ENCODE measurements at places on chromosomes 11 and 22.

GRCh38 chr22:46084943-46085827 lies 65.1 kb upstream of the PPARA start:
- no peak for DNase-seq

GRCh38 chr22:24706054-24706453 lies 68.5 kb downstream of the PIWIL3 start:
- peak; percentile 79 for DNase-seq

- DNase-seq, result peak; percentile 88
These were observed 85.5 kb downstream of the RCN1 start for GRCh38 chr11:32176223-32176934.

- DNase-seq, result no peak
These were observed 117.8 kb downstream of the C11orf91 start for GRCh38 chr11:33582636-33583325.

GRCh38 chr11:2466869-2467694 lies 22.3 kb downstream of the KCNQ1 start:
- no peak for DNase-seq

- DNase-seq, result peak; percentile 27
These were observed 710 bp downstream of the ATP5MGL start for GRCh38 chr22:42639541-42640241.

DNA sequence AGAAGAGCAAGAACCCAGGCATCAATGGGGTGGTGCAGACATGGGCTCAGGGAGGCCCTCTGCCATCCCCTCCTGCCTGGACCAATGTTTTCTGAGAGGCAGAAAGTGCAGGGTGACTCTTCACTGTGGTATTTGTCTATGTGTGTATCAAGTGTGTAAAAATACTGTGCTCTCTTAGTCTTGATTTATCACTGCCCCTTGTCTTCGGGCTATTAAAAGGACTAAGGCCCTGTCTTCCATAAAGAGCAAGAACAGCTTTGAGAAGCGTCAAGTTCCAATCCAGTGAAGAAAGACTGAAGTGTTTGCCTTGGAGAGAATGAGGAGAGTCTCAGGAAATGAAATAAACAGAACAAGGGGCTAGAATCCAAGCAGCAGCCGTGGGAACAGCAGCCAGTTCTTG lies 14.4 kb downstream of the PRSS23 start:
- no peak for DNase-seq

- no peak for DNase-seq
These were observed 29.0 kb upstream of the TFIP11 start for GRCh38 chr22:26541167-26541819.

- peak; percentile 32 for DNase-seq
These were observed 13.8 kb upstream of the DGKZ start for GRCh38 chr11:46333394-46333947.

- no peak for DNase-seq
These were observed 20.2 kb upstream of the CCND1 start for GRCh38 chr11:69620683-69621290.

DNA sequence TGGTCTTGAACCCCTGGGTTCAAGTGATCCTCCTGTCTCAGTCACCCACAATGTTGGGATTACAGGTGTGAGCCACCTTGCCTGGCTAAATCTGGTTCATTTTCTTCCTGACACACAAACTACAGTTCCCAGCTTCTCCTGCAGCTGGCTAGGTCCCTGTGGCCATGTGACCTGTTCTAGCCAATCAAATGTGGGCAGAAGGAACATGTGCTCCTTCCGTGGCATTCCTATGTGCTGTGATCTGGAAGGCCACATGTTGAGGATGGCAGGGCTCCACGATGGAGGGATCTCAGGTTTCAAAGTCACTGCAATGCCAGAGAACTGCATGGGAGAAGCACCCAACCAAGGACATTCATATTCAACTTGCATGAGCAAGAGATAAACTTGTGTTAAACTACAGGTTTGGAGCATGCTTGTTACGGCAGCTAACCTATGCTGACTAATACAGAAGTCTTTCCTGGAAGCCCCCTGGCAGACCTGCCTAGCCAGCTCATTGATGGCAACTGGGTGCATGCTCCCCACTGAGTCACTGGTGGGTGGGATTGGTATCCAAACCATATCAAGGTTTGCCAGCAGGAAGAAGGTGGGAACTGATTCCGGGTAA lies 86.0 kb downstream of the RPS6KA4 start:
- peak; percentile 63 for DNase-seq

DNA sequence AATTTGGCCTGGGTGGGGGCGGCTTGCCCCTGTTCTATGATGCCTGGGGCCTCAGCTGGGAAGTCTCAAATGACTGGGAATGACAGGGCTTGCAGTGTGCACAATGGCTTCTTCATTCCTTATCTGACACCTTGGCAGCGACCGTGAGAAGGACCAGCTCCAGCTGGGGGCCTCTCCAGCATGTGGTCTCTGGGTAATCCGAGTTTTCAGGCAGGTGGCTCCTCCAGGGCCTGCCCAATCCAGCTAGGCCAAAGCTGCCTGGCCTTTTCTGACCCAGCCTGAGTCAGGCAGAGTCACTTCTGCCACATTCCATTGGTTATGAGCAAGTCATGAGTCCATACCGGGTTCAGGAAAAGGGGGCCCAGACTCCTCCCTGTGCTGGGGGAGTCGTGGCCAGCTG lies 646.0 kb downstream of the OPCML start:
- DNase-seq, result peak; percentile 60

DNA sequence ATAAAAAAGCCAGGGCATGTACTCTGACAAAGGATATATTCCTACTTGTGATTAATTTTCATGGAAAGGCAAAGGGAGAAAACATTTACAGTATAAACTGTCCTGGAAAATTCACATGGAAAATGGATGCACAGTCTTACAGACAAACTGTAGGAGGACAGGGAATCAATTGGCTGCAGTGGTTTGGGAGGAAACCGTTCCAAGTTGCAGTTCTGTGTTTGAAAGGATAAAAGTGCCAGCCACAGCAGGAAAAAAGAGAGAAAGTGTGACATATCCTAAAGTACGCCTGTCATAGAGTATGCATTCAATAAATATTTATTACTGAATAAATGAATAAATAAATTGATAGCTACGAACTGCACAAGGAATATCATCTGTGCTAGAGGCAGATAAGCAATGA lies 462.9 kb downstream of the RAB38 start:
- no peak for DNase-seq

- no peak for DNase-seq
These were observed 43.6 kb upstream of the DDX6 start for GRCh38 chr11:118834427-118835028.

- peak; percentile 91 for DNase-seq
These were observed 496 bp upstream of the CST6 start for GRCh38 chr11:66011239-66011784.

DNA sequence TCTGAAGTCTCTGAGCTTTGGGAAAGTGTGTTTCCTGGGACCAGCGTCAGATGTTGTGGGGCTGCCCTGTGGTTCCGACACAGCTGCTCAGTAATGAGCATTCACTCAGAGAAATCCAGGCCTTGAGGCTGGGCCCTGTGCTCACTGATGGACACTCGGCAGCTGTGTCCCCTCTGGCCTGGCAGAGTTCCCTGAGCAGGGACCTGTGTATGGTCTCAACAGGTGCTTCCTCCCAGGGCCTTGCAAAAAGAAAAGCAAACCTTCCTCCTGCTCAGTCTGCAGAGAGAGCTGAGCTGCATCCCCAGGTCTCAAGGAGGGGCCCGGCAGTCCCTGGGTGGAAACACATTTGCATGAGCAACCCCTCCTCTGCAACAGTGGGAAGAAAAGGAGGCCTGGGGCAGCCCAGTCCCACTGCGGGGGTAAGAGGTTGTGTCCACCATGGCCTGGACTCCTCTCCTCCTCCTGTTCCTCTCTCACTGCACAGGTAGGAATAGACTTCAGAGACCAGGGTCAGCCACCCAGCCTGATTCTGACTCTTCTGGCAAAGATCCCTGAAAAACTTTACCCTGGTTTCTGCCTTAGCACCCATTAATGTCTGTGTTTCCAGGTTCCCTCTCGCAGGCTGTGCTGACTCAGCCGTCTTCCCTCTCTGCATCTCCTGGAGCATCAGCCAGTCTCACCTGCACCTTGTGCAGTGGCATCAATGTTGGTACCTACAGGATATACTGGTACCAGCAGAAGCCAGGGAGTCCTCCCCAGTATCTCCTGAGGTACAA lies 131.2 kb downstream of the VPREB1 start:
- no peak for DNase-seq

GRCh38 chr11:116869610-116870009 lies 32.2 kb upstream of the APOA1 start:
- no peak for DNase-seq

- DNase-seq, result no peak
These were observed 15.3 kb downstream of the CLPB start for GRCh38 chr11:72418834-72419560.

DNA sequence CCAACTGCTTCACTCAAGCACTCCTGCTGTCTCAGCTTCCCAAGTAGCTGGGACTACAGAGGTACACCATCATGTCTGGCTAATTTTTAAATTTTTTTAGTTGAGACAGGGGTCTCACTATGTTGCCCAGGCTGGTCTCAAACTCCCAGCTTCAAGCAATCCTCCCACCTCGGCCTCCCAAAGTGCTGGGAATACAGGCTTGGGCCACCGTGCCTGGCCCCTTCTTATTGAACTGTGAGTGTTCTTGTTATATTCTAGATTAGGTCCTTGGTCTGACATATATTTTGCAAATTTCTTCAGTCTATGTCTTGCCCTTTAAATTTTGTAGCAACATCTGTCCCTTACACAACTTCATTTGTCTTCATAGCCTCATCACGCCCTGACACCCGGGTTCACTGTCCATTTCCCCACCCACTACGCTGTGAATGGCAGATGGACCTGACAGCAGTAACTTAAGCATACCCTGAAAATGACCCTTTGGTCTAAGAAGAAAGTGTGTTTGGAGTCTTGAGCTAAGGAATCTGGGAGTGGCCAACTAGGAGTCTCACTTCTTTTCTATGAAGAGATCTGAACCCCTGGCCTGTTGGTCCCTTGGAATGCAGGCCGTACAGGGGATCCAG lies 4.2 kb upstream of the FAM118A start:
- no peak for DNase-seq

DNA sequence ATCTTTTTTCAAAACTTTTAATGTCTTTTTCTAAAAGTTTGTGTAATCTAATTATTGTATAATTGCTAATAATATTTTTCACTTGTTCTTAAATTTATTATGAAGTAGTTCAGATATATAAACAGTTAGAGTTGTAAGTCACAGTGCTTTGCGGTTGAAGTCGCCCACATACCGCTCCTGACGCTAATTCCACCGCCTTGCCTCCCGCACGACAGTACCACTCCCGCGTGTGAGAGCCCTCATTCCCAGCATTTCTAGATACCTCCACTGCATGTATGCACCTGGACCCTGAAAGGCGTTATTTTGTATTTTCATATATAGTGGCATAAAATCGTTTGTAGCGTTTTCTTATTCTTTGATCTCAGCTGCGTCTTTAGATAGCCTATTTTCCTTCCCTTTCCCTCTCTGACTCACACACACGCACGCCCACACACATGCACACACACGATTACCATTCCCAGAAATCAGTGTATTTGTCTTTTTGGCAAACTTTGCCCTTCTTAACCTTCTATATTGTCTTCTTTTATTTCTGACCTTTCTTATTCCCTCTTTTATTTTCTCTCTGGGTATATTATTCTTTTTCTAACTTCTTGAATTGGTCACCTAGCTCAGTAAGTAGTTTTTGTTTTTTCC lies 56.4 kb upstream of the PITPNB start:
- DNase-seq, result no peak

DNA sequence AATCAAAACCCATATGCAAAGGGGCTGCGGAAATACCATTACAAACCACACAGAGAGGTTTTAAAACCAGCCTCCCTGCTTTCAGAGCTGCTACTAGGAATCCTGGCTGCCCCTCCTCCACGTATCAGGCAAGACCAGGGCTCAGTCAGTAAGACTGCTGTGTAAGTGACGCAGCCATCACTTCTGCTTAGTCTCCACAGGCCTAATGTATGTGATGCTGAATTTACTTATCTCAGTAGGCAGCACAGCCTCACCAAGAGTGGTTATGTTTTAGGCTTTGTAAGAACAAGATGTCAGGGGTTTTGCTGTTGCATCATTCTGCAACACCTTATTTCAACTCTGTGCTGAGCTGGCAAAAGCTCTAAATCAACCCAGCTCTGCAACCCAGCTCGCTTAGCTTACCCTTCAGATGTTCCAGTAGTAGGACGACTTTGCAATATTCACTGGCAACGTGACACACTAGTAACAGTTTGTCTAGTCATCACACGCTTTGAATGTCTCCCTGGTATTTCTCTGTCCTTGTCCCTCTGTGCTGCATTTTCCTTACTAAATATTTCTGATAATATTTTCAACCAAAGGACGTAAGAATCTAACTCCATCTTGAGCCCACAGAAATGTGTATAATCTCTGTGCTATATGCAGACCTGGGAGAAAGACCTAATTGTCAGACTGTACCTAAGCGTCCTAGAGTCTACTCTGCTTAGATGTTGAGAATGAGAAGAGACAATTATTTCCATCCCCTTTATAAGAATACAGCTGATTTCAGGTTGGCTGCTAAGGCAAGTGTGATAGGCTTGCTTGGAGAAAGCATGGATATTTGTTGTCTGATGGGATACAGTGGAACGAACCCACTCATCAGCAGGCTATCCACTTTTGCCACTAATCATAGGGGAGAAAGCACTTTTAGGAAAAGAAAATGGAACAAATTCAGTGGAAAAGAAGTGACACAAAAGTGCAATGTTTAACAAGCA lies 72.2 kb downstream of the LARGE2 start:
- peak; percentile 50 for DNase-seq

DNA sequence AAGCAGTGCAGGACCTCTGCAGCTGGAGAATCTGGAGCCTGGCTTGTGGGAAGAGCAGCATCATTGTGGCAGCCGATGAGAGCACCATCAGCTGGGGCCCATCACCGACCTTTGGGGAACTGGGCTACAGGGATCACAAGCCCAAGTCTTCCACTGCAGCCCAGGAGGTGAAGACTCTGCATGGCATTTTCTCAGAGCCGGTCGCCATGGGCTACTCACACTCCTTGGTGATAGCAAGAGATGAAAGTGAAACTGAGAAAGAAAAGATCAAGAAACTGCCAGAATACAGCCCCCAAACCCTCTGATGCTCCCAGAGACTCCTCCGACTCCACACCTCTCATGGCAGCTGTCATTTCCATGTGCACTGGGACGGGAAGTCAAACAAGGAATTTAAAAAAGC lies 35.6 kb downstream of the ASRGL1 start:
- no peak for DNase-seq

GRCh38 chr11:45217991-45218390 lies 68.2 kb downstream of the SYT13 start:
- DNase-seq, result no peak

DNA sequence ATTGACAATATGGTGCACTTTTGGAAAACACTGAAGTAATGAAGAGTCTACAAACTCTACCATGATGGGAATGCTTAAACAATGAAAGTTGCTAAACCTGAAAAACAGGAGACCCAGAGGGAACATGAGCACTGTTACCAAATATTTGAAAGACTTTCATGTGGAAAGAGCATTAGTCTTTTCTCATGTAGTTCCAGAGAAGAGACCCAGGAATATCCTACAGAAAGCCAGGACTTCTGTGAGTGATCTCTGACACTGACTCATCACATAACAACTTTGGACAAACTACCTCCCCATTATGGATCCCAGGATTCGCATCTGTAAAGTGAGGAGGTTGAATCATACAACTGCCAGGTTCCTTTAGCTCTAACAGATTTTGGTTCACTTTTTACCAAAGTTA lies 62.2 kb downstream of the FAM181B start:
- DNase-seq, result no peak
